ENCODE measurements at places on chromosomes 5 and 9.
A peak's percentile ranks its signal among the peaks of the same experiment; 100 is the strongest.

- no peak for DNase-seq
Observed at GRCh38 chr9:116269250-116269649, 115.7 kb downstream of the PAPPA start.

DNA sequence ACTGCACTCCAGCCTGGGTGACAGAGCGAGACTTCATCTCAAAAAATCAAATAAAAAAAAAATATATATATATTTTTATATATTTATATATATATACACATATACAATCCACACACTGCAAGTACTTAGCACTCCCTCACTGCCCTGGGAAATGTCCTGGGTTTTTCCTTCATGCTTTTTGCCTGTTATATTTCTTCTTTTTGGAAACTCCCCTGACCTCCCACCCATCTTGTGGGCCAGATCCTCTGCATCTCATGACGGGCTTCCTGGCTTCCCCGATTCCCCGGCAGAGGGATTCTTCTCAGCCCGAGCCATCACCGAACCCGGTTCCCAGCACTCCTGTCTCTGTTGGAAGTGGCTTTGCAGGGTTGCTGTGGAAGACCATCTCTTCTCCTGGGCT, 39.5 kb upstream of the NCS1 start:
- DNase-seq: no peak

- no peak for DNase-seq
Observed at GRCh38 chr9:97406620-97407177, 5.2 kb upstream of the TDRD7 start.

DNA sequence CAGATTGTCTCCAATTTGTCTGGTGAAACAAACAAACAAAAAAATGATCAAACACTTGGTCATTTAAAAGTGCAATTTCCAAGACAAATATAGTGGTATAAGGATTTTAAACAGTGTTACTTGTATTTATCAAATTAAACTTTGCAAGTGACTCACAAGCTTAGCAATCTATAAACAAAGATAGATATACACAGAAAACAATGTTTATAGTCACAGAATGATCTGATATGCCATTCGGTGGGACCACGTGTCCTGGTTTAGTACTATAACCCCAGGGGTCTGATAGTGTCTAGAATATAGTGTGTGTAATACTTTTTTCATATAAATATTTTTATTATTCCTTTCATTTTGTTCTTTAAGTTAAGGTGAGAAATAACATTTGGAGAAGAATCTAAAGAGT, 91.3 kb downstream of the DPYSL3 start:
- DNase-seq: no peak

DNA sequence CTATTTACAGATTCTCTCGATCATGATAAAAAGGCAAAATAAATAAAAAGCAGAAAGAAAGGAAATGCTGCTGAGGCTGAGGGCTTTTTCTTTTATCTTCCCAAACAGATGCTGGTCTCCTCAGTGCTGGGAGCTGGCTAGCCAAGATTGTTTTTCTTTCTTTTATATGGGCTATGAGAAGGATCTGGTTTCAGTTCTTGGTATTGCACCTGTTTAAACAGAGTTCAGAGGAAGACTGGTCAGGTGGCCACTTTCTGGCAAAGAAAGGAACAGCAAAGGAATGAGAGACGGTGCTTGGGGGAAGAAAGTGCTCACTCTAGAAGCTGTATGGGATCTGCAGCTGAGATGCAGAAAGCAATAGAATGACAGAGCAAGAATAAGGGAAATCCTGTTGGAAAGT, 88.9 kb downstream of the SLF1 start:
- DNase-seq: no peak

DNA sequence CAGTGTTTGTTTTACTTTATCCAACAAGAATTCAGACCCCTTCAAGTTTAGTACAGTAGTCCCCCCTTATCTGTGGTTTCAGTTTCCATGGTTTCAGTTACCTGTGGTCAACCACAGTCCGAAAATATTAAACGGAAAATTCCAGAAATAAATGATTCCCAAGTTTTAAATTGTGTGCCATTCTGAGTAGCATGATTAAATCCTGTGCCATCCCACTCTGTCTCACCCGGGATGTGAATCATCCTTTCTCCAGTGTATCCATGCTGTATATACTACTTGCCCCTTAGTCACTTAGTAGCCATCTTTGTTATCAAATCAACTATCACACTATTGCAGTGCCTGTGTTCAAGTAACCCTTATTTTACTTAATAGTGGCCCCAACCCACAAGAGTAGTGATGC, 153.8 kb upstream of the RASA1 start:
- DNase-seq: no peak

DNA sequence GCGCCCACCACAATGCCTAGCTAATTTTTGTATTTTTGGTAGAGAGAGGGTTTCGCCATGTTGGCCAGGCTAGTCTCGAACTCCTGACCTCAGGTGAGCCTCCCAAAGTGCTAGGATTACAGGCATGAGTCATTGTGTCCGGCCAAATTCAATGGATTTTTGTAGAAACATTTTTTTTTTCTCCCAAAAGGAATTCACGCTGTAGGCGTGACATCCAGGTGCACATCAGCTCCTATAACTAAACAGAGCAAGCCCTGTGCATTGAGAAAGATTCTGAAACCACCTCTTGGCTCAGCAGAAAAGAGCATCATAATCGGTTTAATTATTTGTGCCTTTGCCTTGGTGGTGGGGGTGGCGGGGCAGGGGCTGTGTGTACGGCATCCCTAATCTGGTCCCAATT, 32.9 kb upstream of the DAB2IP start:
- no peak for DNase-seq

DNA sequence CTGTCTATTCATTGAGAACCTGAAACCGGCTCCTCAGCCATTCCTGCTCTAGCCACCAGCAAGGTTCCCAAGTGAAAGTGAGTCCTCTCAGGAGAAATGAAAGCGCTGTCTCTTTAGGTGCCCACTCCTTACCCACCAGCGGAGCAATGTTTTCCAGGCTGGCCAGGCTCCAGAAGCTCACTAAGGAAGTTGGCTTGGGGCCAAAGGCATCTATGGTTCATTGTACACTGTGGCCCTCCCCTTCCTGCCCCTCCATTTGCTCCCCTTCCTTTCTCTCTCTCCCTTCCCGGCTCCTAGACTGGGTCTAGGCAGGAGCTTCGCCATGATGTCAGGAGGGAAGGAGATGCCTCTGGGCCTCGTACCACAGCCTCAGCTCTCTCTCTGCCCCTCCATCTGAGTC, 1.1 kb upstream of the GABRP start:
- peak; percentile 59 for DNase-seq

DNA sequence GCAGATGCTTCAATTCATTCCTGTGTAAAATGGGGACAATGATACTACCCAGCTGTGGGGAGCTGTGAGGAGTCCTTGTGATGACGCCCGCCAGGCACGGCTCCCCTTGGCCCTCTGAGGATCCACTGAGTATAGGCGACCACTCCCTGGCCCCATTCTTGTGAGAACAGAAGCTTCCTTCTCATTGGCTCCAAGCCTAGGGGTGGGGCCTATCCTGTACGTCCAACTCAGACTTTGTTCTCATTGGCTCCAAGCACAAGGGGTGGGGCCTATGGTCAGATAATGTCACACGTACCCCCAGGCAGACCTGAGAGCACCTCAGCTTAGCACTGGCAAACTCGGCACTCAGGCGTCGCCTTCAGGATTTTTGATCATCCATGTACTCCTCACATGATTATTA, 232.9 kb upstream of the MVB12B start:
- DNase-seq: peak; percentile 36

GRCh38 chr9:124110307-124110915, 98.8 kb downstream of the LHX2 start:
- no peak for DNase-seq

DNA sequence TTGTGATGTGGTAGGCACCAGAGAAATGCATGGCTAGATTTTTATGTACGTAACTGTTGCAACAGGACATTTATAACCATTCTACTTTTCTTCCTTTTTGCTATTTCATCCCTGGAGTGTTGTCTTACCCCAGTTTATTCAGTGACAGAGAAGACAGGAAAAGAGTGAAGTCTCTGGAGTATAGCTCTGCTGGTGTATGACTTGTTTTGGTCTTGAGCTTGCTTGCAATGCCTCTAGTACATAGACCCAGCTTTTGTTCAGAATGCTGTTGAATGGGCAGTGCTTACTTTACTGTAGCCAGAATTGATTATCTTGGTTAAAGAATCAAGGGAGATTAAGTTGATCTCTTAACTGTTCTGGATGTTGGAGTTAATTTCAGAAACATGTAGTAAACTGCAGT, 94.3 kb downstream of the PBX3 start:
- DNase-seq: no peak

GRCh38 chr5:116520771-116521170, 53.9 kb downstream of the SEMA6A start:
- no peak for DNase-seq

DNA sequence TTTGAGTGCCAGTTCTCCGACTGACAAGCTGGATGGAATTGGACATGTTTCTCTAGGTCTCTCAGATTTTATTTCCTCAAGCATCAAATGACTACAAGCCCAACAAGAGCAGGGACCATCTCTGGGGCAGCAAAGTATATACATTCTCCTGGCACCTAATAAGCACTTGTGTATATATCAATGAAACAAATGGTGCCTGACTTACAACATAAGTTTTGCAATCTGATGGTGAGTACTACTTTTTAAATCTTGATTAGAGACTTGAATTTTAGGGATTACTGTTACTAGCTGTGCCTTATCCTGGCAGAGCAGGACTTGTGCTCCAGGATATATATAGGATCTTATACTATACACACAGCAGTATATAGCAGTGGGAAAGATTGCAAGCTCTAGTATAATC, 8.8 kb upstream of the ABLIM3 start:
- no peak for DNase-seq

GRCh38 chr5:86756839-86757238, 139.1 kb downstream of the COX7C start:
- no peak for DNase-seq

GRCh38 chr9:125586172-125586511, 120.9 kb downstream of the MAPKAP1 start:
- DNase-seq: no peak

GRCh38 chr9:21316860-21317259, 11.7 kb upstream of the IFNA5 start:
- no peak for DNase-seq

DNA sequence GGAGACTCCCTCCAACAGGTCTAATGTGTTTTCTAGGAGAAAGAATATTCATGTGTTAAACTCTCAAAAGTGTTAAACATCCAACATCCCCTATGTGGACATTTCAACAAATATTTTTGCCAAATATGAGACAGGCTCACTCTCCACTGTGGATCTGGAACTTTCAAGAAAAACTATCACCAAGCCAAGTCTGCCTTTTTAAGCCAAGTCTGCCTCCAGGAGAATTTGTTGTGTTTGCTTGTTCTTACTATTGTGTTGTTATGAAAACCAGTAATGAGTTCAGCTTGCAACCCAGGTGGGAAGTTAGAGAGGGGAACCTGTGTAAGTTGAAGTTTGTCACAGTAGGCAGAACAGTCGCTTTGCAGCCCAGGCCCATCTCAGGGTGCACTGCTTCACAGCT, 228.1 kb downstream of the NFIB start:
- no peak for DNase-seq

DNA sequence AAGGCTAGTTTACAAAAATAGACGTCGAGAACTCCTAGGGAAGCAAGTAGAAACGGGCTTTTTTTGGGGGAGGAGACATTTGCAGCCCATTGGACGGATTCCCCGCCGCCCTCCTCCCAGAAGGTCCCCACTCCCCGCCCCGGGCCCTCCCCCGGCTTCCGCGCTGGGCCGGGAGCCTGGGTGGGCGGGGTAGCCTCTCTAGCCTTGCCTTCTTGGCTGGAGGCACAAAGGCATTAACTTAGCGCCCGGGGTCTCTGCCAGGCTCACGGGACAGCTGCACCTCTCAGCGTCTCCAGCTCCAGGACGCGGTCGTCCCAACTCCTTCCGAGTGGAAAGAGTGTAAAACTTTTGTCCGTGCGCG, at the start of gene DMRTA1:
TSS of gene DMRTA1 (plus strand) at position 236 of the 361 bp plus-strand sequence. CDS start 242 bp downstream, outside the sequence.
- peak; percentile 33 for DNase-seq

GRCh38 chr9:3277200-3277599, 248.6 kb downstream of the RFX3 start:
- no peak for DNase-seq

GRCh38 chr5:600886-601541, 11.1 kb upstream of the CEP72 start:
- peak; percentile 1 for DNase-seq

DNA sequence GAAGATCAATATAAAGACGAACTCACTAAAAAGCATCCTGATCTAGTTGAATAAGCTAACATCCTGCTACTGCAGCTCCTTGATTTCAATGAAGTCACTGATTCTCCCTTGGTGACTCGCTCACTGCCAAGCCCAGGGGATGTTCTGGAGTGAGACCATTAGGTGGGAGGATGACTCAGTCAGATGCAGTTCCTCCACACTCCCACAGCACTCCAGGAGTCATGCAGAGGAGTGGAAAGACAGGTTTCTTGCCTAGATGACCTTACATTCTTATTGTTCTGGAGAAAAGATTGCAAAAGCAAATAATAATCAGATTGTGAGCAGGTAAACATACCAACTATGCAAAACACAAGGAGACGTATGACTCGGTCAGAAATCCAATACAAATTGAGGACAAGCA, 15.3 kb downstream of the GCNT4 start:
- no peak for DNase-seq

GRCh38 chr5:83510260-83510659, 38.7 kb downstream of the VCAN start:
- DNase-seq: no peak

DNA sequence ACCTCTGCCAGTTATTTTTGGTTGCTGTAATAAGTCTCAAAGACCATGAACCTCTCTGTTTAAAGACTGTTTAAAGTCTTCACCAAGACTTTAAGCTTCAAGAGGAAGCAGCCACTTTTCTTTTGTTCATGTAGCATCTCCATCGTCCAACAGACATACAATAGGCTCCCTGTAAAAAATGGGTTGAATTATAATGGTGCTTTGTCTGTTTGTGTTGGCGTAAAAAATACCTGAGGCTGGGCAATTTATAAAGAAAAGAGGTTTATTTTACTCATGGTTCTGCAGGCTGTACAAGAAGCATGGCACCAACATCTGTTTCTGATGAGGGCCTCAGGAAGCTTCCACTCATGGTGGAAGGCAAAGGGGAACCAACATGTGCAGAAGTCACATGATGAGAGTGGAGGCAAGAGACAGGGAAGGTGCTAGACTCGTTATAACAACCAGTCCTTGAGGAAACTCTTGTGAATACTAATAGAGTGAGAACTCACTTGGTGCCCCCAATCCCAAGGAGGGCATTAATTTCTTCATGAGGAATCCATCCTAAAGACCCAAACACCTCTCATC, 126.3 kb upstream of the RPS23 start:
- DNase-seq: no peak

- no peak for DNase-seq
Observed at GRCh38 chr5:10278658-10279279, 28.7 kb downstream of the CCT5 start.

DNA sequence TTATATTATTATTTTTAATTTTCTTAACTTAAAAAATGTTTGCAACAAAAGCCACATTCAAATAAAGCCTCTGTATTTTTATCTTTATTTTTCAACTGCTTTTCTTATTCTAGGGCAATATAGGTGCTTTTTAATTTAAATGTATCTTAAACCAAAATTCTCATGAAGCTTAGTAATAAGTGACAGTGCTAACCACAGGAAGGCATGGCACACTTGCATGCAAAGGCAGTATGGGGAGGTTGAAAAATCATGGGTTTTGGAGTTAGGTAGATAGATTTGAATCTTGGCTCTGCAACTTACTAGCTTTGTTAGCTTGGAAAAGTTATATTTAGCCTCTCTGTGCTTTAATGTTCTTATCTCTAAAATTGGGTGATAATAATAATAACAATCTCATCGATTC, 458.0 kb downstream of the DMAC1 start:
- no peak for DNase-seq

GRCh38 chr5:51832934-51833470, 449.8 kb downstream of the ISL1 start:
- DNase-seq: no peak

GRCh38 chr9:120733190-120733589, 18.9 kb upstream of the MEGF9 start:
- no peak for DNase-seq

Measured in BE2C (cell line).